ENCODE measurements at places on chromosomes 3 and 15.

- no peak for DNase-seq
These were observed 105.5 kb upstream of the ICE2 start for GRCh38 chr15:60584355-60584998.

DNA sequence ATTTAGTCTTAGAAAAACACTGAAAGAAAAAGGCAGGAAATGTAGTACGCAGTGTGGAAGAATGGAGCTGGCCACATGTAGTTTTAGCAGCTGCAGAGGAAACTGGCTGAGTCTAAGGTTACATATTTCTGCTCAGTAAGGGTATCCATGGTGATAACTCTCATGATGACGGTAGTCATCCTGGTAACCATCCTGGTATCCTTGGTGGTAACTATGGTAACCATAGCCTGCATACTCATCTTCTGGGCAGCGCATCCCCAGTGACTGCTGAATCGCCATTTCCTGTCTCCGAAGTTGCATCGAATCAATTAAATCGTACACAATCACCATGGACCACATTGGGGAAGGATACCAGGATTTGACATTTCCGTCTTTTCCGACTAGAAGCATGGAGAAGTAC is 35.7 kb downstream of the CCDC80 start:
- DNase-seq, result no peak

DNA sequence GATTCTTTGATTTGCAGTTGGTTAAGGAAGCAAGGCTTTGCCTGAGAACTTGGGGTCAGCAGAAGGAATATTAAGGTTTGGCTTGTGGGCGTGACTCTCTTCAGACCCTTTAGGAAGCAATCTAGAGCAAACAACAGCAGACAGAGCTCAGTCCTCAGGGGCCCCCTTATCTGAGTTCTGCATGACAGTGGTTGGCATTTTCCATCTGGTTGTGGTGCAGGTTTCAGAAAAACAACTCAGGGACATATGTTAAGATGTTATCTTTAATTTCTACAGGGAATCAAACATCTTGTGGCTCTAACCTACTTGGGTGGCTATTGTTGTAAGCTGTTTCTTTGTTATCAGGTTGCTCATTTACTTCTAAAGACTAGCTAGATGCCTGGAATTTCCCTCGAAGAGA is 141.4 kb downstream of the VPS8 start:
- DNase-seq, result no peak

- no peak for DNase-seq
These were observed 294.7 kb downstream of the OXSM start for GRCh38 chr3:26084629-26085028.

DNA sequence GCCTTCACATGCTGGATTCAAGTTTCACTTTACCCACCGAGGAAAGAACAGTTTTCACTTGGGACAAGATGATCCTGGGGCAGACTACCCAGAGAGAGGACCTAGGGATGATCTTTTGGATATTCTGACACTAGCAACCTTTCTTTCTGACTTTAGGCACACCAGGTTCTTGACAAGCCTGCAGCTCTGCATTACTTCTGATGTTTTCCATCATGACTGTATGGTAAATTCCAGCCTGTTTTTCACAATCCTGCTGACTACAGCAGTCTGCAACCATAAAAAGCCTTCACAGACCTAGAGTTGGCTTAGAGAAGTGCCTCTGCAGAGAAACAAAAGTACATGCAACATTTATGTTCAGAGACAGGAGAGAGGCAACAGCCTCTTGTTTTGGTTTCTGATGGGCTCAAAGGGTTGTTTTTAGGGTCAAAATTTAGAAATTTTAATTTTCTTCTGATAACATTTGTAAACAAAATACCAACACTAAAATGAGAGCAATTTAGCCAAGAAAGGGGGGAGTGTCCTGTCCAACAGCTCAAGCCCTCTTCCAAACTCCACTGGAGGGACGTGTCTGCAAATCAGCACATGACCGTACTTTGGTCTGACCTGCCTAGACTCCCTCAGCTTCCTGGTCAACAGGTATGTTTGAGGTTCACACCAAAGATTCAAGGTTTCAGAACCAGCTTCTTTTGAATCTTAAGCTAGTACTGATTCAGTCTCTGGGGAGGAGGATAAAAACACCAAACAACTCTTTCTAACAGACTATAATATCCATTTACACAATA is 799 bp downstream of the ABI3BP start:
- no peak for DNase-seq

DNA sequence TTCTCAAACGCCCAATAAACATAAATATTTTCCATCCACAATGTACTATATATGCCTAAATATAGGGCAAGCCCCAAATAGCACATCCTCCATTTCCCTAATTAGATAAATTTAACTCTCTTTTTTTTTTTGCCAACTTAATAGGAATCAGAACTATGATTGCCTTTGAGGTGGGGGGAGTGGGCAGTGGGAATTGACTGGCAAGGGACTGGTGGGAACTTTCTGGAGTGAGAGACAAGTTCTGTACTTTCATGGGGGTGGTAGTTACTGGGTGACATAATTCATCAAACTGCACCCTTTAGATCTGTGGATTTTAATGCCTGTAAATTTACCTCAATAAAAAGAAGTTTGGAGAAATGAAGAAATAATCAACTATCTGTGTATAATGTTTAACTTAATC is 88.2 kb upstream of the CTDSPL start:
- no peak for DNase-seq

DNA sequence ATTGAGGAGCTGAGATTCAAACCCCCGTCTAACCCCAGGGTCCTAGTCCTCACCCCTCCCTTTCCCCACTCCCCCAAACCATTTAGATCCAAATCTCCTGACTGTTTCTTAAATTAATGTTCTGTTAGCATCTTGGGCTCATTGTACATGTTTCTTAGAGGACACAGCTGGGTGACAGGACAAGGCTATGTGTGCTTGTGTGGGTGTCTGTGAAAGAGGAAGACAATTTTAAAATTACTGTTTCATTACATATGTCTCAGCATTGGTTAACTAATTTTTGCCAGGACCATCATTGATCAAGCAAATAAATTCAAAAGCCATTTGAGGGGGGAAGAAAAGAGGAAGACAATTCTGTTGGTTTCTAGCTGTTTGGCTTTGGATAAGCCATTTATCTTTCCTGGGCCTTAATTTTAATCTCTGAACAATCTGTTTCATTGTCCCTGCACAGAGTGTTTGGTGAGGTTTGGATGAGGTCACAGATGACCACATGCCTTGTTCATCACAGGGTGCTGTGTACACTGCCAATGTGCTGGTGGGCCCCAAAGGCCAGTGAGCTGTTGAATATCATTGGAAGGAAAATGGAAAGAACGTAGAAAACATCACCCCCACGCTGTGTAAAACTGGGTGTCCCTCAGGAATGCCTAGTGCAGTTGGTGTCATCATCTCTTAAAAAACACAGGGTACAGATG is 51.9 kb downstream of the RPLP1 start:
- DNase-seq, result no peak

GRCh38 chr15:90219421-90220141 is 14.2 kb downstream of the CIB1 start:
- DNase-seq, result peak; percentile 50

GRCh38 chr3:72242326-72242725 is 457.4 kb upstream of the PROK2 start:
- no peak for DNase-seq

DNA sequence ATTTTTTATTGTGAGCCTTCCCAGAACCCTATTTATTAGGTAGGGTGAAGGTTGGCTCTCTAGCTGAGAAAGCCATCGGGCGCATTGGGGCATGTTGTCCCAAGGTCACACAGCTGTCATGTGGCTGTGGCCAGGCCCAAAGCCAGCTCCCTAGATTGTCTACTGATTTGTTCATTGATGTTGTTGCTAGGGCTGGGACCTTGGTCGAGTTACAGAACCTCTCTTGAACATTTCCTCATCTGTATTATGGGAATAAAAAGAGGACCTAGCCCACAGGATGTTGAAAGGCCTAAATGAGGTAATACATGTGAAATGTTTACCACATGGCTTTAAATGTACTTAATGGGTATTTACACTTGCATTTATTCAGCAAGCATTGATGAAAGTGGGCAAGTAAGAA is 252.5 kb downstream of the SUCLG2 start:
- no peak for DNase-seq

GRCh38 chr3:4976109-4976508 is 3.1 kb upstream of the BHLHE40 start:
- DNase-seq, result no peak

DNA sequence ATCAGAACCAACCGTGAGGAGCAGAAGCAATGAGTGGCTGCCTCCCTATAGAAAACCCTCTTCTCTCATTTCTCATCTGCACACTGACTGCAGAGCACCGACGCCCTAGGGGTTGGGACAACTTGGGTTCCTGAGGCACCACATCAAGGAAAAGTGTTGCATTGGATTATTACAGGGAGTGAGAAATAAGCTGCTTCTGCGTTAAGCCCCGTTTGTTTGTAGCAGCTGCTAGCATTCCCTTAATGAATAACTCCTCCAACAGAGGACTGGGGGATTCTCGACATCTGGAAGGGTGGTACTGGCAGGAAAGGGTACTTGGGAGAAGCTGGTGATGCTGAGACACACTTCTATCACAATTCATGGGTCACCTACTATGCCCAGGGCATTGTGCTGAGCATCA is 25.3 kb upstream of the AGBL1 start:
- DNase-seq, result no peak

DNA sequence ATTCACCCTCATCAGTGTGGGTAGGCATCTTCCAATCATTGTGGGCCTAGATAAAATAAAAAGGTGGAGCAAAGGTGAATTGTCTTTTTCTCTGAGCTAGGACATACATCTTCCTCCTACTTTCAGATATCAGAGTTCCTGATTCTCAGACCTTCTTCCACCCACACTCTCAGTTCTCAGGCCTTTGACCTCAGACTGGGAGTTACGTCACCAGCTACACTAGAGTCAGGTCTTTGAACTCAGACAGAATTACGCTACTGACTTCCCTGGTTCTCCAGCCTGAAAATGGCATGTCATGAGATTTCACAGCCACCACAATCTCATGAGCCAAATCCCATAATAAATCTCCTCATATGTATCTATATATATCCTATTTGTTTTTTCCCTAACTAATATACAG is 39.0 kb downstream of the STRIT1 start:
- DNase-seq, result no peak

DNA sequence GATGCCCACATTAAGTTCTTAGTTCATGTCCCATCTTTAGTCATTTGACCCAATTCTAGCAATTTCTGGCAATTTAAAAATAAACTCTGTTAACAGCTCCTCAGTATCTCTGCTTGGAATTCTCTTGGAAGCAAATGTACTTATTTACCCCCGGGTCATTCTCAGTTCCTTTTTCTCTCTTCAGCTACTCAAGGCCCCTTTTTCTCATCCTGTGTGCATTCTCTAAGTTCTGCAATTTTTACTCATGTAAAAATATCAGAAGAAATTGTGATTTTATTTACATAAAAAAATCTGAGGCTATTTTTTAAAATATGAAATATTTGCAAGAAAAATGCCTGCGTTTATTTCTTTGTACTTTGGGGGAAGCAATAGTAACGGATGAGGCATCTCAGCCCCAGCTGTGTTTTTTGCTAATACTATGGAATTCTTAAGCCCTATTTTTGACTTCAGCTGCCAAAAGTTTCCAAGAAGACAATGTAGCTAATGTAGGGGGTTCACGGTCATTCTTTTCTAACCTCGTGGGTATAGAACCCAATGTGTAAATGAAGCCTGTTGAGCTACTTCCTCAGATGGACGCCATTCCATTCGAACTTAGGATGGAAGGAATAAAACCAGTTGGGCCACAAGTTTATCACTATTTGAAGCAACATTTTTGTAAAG is 20.0 kb downstream of the CERS3 start:
- no peak for DNase-seq

DNA sequence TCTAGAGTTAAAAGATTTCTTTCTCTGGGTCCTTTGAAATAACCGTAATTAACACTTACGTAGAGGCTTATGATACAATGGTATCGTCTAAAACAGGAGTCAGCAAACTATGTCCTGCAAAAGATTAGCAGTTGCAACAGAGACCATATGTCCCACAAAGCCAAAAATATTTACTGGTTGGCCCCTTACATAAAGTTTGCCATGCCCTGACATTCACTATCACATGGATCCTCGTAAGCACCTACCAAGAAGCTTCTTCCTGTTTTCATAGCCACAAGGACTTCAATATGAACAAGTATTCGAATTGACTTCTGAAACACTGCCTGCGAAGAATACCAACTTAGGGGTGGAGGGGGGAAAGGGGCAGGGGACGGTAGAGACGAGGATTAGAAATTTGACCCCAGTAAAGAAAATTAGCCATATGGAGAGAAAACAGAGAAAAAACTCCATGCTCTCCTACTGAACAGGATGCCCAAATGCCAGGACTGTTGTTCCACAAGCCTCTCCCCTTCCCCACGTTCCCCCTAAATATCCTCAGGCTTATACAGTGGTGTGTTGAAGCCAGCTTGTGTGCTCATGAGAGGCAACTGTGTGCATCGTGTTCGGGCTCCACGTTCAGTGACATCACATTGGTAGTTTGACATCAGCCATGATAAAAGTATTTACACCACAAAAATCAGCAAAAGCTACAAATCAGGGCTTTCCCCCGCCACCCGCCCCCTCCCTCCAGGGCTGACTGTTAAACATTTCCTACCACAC is 144.1 kb upstream of the HES1 start:
- no peak for DNase-seq

GRCh38 chr3:109387201-109387600 is 49.9 kb upstream of the DPPA4 start:
- no peak for DNase-seq

DNA sequence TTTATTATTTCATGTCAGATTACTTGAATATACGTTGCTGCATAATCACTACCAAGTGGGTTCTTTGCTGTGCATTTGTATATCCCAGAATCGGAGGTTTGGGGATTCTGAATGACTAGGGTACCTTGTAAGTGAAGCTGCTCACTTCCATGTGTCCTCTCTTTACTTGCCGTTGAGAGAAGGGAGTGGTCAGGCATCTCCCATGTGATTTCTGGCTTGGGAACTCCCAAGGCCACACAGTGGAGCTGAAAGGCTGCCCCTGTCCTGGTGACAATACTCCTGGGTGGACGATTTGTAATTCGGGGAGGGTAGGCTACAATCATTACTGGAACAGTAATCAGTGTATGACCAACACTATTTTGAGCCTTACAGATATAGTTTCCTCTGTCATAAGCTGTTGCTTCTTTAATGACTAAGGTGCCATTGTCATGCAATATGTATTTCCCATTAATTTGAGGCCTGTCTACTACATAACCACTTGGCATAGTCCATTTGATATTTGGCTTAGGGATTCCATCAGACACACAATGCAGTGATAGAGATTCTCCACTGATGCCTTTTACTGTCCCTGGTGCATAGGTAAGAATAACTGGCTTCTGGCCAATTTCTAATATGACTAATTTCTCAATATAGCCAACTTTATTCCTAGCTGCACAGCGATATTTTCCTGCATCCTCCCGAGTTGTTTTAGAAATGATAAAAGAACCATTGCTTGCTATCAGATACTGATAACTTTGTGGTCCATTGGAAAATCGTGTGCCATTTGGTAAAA is 24.0 kb downstream of the IGSF10 start:
- no peak for DNase-seq

- DNase-seq, result no peak
These were observed 116.5 kb downstream of the RBMS3 start for GRCh38 chr3:29397406-29397805.

- no peak for DNase-seq
These were observed 13.8 kb upstream of the TBC1D23 start for GRCh38 chr3:100246999-100247398.
